ENCODE measurements at places on chromosomes 1 and 21. TPM values are rescaled to one million over a fixed set of nuclear protein-coding genes. Genes with fewer than 3 reads are reported as not detected.

Gene ADAMTS5
- total RNA-seq: 5.6 TPM

Gene TPTE
- not detected for total RNA-seq

Gene RCAN3
- 16.7 TPM for total RNA-seq

Gene FCER1A
- 8.8 TPM for total RNA-seq

Gene NR5A2
- 1.4 TPM for total RNA-seq

DNA sequence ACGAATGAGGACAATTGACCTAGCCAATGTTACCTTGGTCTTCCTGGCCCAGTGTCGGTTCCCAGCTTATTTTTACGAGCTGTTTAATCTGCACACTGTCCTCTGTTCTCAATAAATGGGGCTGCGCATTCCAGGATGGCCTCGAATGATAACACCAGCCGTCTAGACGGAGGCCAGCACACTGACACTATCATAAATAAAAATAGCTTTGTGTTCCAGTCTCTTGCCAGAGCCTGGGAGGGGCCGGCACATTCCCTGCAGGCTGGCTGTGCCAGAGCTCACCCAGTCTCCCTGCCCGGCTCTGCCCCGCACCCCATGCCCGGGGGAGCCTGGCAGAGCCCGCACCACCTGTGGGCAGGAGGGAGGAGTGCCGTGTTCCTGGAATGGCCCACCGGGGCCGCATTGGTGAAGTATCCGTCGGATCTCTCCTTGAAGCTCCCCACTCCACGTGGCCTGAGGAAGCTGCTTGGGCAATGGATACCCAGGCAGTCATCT lies 92.1 kb downstream of the SPSB1 start:
- no peak overlapping the region for H3K4me3 ChIP-seq
- DNase-seq: no peak
- no peaks in the 10 kb centered on the region for H3K4me1 ChIP-seq
- H3K27ac ChIP-seq: no peak overlapping the region
- H3K36me3 ChIP-seq: no peaks in the 10 kb centered on the region

- H3K27me3 ChIP-seq: no peaks in the 10 kb centered on the region
- DNase-seq: no peak
- H3K36me3 ChIP-seq: no peaks in the 10 kb centered on the region
- H3K4me3 ChIP-seq: no peak overlapping the region
- peak overlapping the region; percentile 44 for H3K27ac ChIP-seq
Observed at GRCh38 chr1:147539122-147539575, 2.2 kb upstream of the BCL9 start.

- no peaks in the 10 kb centered on the region for H3K27me3 ChIP-seq
- H3K4me3 ChIP-seq: no peak overlapping the region
- DNase-seq: no peak
- H3K27ac ChIP-seq: no peak overlapping the region
- no peaks in the 10 kb centered on the region for H3K36me3 ChIP-seq
- H3K4me1 ChIP-seq: peaks cover 10% of the 10 kb centered on the region
Observed at GRCh38 chr1:168338589-168339503, 58.2 kb downstream of the TBX19 start.

DNA sequence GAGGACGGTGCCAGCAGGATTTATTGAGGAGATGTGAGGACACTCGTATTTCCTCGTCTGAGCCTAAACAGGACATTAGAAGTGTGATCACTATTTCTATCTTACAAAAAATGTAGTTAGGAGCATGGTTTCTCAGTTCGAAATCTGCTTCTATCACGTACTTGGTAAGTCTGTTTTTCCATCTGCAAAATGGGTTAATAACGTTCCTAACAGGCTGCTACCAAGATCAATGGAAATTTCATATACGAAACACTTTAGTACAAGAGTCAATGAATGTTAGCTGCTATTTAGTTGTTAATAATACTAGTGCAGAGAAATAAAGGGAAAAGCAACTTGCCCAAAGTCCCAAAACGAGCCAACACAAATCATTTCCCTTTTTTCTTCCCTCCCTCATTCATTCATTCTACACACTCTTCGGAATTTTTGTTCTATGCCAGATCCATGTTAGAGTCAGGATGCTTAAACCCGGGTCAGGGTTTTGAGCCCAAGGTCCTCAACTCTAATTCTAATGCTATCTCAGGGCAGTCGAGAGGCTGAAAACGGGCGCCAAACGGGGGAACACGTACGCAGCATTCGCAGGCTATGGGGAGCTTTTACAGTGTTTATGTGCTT lies 608 bp downstream of the SNRNP40 start:
- H3K36me3 ChIP-seq: peaks cover 23% of the 10 kb centered on the region
- H3K27ac ChIP-seq: peak overlapping the region; percentile 95
- DNase-seq: no peak

GRCh38 chr1:231636157-231636556 lies 9.6 kb downstream of the DISC1 start:
- no peak for DNase-seq
- no peaks in the 10 kb centered on the region for H3K4me1 ChIP-seq
- H3K27ac ChIP-seq: no peak overlapping the region
- no peaks in the 10 kb centered on the region for H3K36me3 ChIP-seq
- no peaks in the 10 kb centered on the region for H3K27me3 ChIP-seq

- no peaks in the 10 kb centered on the region for H3K36me3 ChIP-seq
- DNase-seq: no peak
- no peak overlapping the region for H3K27ac ChIP-seq
- H3K4me1 ChIP-seq: no peaks in the 10 kb centered on the region
Observed at GRCh38 chr1:73947009-73947408, 251.0 kb downstream of the LRRIQ3 start.
